ENCODE measurements at places on chromosomes 7 and 10. TPM values are rescaled to one million over a fixed set of nuclear protein-coding genes. Genes with fewer than 3 reads are reported as not detected.

The PILRA gene
- 0.89 TPM for total RNA-seq

The PNLIPRP1 gene
- not detected for total RNA-seq

The CYP2C9 gene
- not detected for total RNA-seq

The RAPGEF5 gene
- 1.5 TPM for total RNA-seq

The NOD1 gene
- total RNA-seq: 3.3 TPM

The PNLIP gene
- not detected for total RNA-seq

The GNAI1 gene
- 32.8 TPM for total RNA-seq

The ZNF775 gene
- 5.9 TPM for total RNA-seq

The NSMCE4A gene
- total RNA-seq: 23.9 TPM

The SDK1 gene
- total RNA-seq: 0.46 TPM

The PLAC9 gene
- total RNA-seq: 2.6 TPM

The R3HCC1L gene
- total RNA-seq: 14.3 TPM

The RPEL1 gene
- total RNA-seq: not detected

The EBLN1 gene
- not detected for total RNA-seq

The ATP5F1C gene
- total RNA-seq: 187 TPM

The ST8SIA6 gene
- 0.14 TPM for total RNA-seq

The AGAP9 gene
- 4.8 TPM for total RNA-seq

The OPN1SW gene
- not detected for total RNA-seq

The CCDC201 gene
- not detected for total RNA-seq

The FOXI2 gene
- total RNA-seq: not detected

The SORCS1 gene
- total RNA-seq: not detected

The ELMO1 gene
- under 0.01 TPM for total RNA-seq

The ZNF398 gene
- total RNA-seq: 6.8 TPM

The CPN1 gene
- not detected for total RNA-seq

The SEMA4G gene
- 1.2 TPM for total RNA-seq

The PNLIPRP2 gene
- total RNA-seq: not detected

The LRRD1 gene
- 0.30 TPM for total RNA-seq

Data from smooth muscle cell of the umbilical artery (primary cell).